ENCODE measurements at places on chromosomes 1 and 21.

DNA sequence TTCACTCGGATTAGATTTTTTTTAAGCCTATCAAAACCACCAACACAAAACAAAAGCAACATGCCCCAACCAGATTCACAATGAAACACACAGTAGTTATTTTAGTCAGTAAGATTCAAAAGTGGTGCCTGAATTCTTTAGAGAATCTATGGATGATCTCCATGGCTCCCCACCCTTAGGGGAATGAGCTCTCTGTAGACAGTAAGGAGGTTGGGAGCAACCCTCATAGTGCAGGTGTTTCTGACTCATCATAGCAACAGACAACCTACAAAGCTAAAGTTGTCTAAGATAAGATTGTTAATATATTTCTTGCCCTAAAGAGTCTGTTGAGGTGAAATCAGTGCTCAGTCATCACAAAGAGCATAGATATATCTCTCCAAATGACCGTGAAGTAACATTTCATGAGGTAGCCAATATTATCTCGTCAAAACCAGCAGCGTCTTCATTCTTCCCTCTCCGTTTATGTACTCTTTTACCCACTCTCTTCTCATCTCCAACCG lies 78.3 kb downstream of the ADAMTS1 start:
- DNase-seq, result no peak

GRCh38 chr1:112397841-112398240 lies 1.8 kb downstream of the CTTNBP2NL start:
- no peak for DNase-seq

DNA sequence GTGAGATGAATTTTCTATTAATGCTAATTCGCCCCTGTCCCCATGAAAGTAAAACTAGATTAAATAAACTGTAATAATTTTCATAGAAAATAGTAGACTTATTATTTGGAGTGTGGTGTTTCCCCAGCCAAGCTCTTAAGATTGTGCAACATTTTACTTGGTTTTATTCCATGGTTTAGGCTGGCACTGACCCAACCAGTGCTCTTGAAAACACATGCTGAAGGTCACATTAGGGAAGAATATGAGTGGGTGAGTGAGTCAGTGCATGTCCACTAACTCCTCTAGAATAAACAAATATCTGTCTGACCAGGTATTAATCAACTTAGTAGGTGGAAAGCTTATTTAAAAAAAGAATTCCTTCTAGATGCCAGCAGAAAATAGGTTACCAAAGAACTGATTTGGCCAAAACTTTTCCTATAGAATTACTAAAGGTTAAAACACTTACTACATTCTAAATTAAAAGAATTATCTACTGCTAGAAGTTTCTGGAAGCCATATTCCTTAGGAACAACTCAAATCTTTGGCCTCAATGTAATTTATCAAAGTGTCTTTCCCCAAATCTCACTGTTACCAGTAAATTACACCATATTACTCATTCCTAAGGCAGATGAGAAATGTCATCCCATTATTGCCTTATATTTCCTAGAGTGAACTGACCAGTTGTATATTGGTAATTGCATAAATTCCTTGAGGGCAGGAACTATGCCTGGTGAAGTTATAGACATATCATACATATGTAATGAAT lies 89.7 kb upstream of the RGS1 start:
- no peak for DNase-seq

- no peak for DNase-seq
Observed at GRCh38 chr1:75092141-75092540, 42.0 kb upstream of the LHX8 start.
